Right lobe of liver (tissue), 6 donors: ENCODE measurements at places on chromosomes 7 and 10.

- DNase-seq, result no peak
These were observed 73.7 kb upstream of the PPIF start for GRCh38 chr10:79273604-79274003.

GRCh38 chr10:106836933-106837663 lies 327.4 kb downstream of the SORCS1 start:
- DNase-seq, result no peak

- no peak for DNase-seq
These were observed 20.9 kb downstream of the IFT22 start for GRCh38 chr7:101300465-101301376.

- no peak for DNase-seq
These were observed 17.8 kb downstream of the ESYT2 start for GRCh38 chr7:158811461-158811860.

GRCh38 chr7:73971322-73971703 lies 56.7 kb upstream of the ELN start:
- no peak for DNase-seq

GRCh38 chr7:47809387-47809786 lies 138.9 kb downstream of the PKD1L1 start:
- DNase-seq, result no peak

GRCh38 chr10:16732376-16732775 lies 84.8 kb downstream of the RSU1 start:
- DNase-seq, result no peak

- no peak for DNase-seq
These were observed 17.1 kb downstream of the GRID1 start for GRCh38 chr10:86349474-86349873.
